Activated CD8-positive, alpha-beta memory T cell treated with anti-CD3 and anti-CD28 coated beads for 1 hour (primary cell): ENCODE measurements at places on chromosomes 4 and X.

- no peak for DNase-seq
Measured at GRCh38 chr4:88646528-88647280, 50.9 kb downstream of the NAP1L5 start.

GRCh38 chr4:148954011-148954749, 512.0 kb upstream of the NR3C2 start:
- no peak for DNase-seq

GRCh38 chr4:150619042-150619441, 37.1 kb downstream of the MAB21L2 start:
- DNase-seq, result no peak

DNA sequence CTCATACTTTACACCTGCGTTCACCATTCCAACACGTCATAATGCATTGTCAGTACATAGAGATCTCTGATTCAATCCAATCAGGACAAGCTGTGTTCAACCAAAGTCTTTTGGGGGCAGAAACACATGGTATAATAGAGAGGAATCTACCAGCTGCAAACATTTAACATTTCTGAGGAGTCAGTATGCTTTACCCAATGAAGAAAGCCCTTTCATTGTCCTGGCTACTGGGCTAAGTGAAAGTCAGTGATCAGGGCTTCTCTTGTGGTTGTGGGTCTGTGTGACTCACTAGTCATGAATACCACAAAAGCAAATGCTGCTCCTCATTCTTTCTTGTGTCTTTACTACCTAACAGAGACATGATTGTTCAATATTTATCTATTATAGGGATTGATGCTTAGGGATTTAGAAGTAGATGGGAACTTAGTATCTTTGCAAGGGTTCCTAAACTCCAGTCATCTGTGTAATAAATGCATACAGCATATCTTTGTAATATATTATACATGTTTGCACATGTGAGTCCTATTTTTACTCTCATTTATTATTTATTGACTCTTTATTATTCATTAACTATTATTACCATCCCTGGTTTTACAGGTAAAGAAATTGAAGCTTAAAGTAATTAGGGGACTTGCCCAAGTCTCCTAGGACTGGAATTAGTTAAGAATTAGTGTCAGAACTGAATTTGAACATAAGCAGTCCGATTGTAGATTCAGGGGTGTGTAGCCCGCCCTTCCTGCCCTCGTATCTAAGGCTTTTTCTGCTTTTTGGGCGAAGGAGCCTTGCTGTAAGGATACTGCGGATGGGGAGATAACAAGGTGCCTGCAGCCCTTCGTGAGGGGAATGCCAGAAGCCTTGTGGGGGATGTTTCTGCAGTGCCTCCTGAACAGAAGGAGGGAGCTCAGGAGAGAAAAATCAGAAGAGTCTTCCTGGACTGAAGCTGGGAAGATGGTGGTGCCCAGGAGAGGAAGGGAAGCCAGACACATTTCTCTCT, 353.1 kb upstream of the BOD1L1 start:
- DNase-seq, result no peak

DNA sequence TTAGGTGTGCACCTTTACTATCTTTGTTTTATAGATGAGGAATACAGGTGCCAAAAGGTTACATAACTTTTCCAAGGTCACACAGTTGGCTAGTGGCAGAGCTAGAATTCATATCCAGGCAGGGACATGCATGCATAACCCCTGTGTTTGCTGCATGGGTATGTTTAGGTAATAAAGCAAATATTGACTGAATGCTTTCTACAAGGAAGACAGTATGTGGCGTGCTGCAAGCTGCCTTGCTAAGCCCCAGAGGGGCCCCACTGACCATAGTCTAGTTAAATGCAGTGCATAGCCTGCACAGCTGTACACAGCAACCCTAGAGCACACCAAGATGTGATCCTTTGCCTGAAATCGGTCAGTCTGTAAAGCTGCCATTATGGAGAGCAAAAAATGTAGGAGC, 320.5 kb upstream of the IGFBP7 start:
- DNase-seq, result no peak

GRCh38 chr4:81319657-81320056, 104.6 kb upstream of the PRKG2 start:
- no peak for DNase-seq

DNA sequence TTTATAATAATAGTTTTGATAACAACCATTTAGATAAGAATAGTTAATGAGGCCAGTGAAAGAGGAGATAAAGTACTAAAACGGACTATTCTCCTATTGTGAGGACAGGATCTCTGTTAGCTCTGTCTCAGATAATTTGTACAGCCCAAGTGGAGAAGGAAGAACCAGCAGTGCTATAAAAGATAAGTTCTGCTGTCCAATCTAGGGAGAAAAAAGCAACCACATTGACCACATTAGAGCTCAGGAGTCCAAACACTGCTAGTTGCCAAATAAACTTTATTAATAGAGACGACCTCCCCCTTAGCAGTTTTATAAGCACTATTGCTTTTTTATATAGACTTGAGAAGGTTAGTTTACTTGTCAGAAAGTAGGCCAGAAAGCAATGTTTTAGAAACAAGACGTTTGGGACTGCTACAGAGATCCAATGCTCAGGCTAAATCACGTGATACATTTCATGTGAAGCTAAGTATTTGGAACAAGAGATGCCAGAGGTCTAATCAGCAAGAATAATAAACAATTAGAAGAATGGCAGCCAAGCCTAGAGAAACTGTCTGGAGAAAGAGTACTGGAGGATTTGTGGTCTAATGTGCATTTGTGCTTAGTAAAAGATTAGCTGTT, 15.9 kb downstream of the IL15 start:
- no peak for DNase-seq

- DNase-seq, result no peak
Measured at GRCh38 chr4:182518421-182518820, 275.2 kb downstream of the TENM3 start.
